ENCODE measurements at places on chromosomes 5 and 9.

DNA sequence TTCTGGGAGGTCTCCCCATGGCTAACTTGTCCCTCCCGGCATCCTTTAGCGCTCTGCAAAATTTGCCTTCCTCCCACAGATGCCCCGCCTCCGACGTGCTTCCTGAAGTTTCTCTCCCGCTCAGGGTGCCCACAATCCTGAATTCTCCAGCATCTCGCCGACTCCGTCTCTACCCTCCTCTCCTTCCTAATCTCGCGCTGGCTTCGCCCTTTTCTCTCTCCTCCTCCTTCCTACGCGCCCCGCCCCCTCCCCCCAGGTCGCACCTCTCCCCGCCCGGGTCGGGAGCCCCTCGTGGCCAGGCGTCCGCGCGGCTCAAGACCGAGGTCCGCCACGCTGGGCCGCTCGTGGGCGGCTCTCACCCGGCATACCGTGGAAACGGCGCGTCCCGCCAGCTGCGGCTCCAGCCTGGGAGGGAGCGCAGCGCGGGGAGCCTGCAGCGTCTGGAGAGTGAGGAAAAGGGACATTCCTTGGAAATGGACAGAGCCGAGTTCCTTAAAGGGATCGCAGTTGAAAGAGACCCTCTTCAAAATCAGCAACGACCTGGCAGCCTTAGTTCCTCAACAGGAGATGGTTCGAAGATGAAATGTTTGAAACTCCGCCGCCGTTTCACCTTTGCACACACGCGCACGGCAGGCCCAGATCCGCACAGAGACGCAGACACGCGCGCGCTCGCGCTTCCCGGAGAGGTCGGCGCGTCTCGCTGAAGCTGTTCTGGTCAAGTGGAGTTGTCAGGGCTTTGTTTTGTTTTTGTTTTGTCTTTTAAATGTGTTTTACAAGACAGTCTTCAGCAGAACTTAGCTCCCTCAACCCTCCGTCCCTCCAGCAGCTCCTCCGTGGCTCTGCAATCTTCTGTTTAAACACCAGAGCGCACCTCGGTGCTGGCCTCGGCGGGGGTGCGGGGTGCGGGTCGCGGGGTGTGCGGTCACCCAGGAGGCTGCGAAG is 5.0 kb upstream of the IRX2 start:
- DNase-seq = no peak

DNA sequence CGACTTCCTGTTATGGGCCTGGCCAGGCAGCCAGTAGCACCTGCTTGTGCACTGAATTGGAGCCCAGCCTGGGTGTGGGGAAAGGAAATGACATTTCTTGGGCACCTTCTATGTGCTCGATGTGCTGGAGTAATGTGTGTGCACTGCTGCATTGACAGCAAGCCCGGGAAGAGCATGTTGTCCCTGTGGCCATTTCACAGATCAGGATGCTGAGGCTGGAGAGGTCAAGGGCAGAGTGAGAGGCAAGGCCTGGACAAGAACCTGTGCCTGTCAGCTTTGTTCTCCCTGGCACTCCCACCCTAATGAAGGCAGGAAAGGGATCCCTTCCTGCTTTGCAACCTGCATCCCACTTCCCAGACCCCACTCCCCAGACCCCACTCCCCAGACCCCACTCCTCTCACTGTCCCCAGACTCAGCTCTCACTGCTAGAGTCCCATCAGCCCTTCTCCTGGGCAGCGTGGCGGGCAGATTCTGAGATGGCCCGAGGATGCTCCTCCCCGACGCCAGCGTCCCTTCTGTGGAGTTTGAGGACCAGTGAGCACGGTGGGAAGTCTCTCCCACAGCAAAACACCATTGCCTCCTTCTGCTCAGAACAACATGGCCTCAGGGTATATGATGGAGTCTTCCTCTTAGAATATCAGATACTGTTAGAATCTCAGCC is 49.6 kb downstream of the BARX1 start:
- DNase-seq = no peak

GRCh38 chr9:82271106-82271561 is 282.6 kb downstream of the SPATA31D1 start:
- DNase-seq = no peak

GRCh38 chr5:134825212-134825611 is 20.6 kb upstream of the C5orf24 start:
- no peak for DNase-seq

DNA sequence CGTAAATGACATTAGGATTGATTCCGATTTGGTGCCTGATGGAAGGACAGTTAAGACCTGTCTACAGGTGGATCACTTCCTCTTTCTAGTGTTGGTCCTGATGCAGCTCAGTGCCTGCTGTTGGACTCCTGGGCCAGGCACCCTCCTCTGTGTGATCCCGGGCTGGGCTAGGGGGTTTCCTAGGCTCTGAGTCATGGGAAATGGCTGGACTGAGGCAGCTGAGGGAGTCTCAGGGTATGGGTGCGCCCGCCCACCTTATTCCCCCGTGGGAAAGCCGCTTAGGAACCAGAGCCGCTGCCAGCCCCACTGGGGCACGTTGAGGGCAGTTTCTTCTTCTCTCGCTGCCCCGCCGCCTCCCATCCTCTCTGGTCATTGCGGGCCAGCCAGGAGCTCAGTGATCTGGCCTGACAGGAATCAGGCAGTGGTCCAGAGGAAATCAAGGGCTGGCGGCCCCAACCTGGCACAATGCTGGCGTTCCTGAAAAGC is 12.9 kb downstream of the TCF7 start:
- DNase-seq = no peak
